ENCODE measurements at places on chromosomes 3 and 15. TPM values are rescaled to one million over a fixed set of nuclear protein-coding genes. Genes with fewer than 3 reads are reported as not detected.

The CHST2 gene
- 2.2 TPM for polyA plus RNA-seq

GRCh38 chr15:57611938-57612337 lies 20.2 kb downstream of the MYZAP start:
- H3K4me3 ChIP-seq, result no peak overlapping the region
- H3K27ac ChIP-seq, result peak overlapping the region; percentile 90
- peak; percentile 72 for DNase-seq
- no peaks in the 10 kb centered on the region for H3K27me3 ChIP-seq
- no peaks in the 10 kb centered on the region for H3K36me3 ChIP-seq

The GOLGA6L9 gene
- 8.1 TPM for polyA plus RNA-seq

The CNTN4 gene
- 0.27 TPM for polyA plus RNA-seq

GRCh38 chr3:120816728-120817127 lies 74.2 kb downstream of the GTF2E1 start:
- no peaks in the 10 kb centered on the region for H3K36me3 ChIP-seq
- no peaks in the 10 kb centered on the region for H3K27me3 ChIP-seq
- H3K4me3 ChIP-seq, result no peak overlapping the region

- H3K4me3 ChIP-seq, result no peak overlapping the region
- no peaks in the 10 kb centered on the region for H3K36me3 ChIP-seq
- no peaks in the 10 kb centered on the region for H3K27me3 ChIP-seq
- H3K4me1 ChIP-seq, result no peaks in the 10 kb centered on the region
- DNase-seq, result no peak
These were observed 69.4 kb downstream of the SRGAP3 start for GRCh38 chr3:9179826-9180763.

All from small intestine (tissue), 16 donors.